ENCODE measurements at places on chromosomes 7 and 10.

DNA sequence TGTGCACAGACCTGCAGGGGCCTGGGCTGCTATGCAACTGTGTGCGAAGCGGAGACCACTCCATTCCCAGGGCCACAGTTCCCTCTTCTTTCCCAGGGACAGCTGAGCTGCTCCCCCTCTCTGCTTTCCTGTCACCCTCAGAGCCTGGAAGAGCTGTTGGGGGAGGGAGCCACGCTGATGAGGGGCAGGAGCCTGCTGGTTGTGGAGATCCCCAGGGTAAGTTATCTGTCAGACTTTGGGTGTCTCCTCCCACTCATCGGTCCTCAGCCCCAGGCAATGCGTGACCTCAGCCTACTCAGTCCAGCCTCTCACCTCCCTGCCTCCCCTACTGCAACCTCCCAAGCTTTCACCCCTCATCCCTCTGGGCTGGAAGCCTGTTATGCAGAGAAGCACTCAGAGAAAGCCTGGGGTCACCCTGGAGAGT is 53.5 kb downstream of the ZNF467 start:
- no peak for DNase-seq

DNA sequence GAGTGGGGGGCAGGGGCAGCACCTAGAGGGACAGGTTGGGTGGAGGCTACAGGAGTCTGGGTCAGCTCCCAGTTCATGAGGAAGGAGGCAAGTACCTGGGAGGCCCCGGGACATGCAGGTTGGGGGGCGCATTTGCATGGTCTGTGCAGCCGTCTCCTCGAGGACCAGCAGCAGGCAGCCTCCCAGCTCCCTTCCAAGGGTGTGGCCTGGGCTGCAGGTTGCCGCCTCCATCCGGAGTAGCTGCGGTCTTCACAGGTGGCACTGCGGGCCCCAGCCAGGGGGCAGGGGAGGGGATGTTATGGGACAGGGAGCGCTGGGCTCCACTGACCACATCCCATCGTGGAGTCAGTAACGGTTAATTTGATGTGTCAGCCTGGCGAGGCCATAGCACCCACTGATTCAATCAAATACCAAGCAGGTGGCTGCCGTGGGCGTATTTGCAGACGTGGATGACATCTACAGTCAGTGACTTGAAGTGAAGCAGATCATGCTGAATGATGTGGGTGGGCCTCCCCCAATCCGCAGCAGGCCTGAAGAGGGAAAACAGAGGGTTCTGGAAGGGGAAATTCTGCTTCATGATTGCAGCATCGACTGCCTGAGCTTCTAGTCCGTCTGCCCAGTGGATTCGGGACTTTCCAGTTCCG is 81.6 kb downstream of the PRKAG2 start:
- DNase-seq, result no peak

DNA sequence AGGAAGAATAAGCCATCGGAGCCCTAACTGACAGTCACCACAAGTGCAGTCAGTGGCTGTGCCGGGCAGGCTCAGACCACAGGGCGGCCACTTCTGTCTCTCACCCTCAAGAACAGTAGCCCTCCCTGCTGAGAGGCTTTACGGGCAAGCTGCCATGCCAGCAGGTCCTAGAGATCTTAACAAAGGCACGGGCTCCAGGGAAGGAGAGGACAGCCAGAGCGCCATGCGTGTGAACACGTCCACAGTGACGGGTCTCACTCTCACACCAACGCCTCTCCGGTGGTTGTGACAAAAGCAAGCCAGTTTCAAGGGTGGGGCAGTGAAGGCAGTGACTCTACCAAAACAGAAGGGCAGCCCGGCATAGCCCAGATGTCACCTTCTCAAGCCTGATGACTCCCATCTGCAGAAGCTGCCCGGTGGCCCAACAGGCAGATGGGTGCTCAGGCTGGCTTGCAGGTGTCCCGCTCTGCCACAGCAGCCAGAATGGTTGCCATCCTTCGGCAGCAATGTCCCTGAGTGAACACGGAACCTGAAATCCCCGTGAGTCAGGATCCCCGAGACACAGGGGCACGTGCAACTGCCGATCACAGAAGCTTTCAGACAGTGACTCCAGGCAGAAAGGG is 102.0 kb downstream of the FAM53B start:
- DNase-seq, result no peak

- DNase-seq, result no peak
Measured at GRCh38 chr7:29065181-29065857, 81.0 kb downstream of the CPVL start.

GRCh38 chr10:110360857-110361474 is 56.2 kb upstream of the SMNDC1 start:
- no peak for DNase-seq

DNA sequence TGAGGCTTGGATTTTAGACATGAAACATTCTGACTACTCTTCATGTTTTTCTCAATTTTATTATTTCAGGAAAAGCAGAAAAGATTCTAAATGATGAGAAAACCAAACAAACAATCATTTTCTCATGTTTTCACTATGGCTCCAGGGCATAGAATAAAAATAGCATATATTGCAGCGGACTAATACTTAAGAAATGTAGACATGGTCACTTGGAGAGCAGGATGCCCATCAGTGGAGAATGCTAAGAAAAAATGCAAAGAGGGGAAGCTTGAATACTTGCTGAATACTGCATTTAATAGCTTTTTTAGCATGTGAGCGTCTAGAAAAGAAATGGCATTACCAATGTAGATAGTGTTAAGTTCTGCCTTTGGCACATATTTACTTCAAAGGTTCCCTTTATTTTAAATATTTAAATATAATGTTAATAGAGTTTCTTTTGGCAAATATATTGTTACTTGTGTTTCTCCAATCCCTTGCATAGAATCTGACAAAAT is 107.9 kb downstream of the PPP1R17 start:
- no peak for DNase-seq

DNA sequence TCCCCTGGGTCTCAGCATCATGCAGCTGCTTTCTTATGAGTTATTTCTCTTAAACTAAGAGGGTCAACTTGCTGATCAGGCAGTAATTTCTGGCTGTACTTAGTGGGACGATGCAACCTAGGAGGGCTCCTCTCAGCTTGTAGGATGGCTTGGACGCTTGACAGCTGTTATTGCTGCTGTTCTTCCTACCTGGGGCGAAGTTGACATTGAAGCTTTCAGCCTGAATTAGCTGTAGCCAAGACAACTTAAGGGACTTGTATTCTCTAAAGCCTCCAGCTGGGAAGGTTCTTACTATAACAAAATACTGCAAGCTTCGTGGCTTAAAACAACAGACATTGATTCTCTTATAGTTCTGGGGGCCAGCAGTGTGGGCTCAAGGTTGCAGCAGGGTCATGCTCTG is 224.9 kb downstream of the ACTR3B start:
- no peak for DNase-seq

DNA sequence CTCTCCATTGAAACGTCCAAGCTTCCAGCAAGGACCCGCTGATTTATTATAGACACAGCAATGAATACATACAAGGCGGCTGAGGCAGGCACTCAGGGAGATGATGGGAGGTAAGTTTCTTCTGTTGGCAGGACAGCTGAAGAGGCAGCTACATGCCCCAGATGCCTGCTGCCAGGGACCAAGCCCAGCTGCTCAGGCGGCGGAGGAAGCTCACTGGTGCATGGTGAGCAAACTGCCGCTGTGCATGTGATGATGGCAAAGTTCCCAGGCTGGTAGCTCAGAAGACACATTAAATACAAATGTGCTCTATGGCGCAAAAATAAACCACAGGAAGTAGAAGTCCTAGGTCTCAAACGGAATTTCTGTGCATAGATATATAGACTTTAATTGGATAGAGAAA is 2.3 kb downstream of the DNTT start:
- DNase-seq, result no peak

DNA sequence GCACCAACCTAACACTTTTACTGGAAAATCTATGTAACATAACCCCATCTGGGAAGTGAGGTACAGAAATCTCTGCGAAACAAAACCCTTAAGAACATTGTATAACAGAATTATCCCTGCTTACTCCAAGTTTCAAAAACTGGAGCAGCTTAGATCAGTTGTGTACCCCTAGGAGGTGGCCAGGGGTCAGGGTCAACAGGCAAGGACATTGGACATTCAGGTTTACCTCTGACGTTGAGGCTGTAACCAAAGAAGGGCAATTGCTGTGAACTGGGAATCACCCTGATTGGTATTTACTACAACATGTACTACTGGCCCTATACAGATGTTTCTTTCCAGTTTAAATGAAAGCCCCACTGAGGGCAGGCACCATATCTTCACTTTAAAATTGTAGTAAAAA is 13.1 kb downstream of the SFXN3 start:
- DNase-seq, result no peak

DNA sequence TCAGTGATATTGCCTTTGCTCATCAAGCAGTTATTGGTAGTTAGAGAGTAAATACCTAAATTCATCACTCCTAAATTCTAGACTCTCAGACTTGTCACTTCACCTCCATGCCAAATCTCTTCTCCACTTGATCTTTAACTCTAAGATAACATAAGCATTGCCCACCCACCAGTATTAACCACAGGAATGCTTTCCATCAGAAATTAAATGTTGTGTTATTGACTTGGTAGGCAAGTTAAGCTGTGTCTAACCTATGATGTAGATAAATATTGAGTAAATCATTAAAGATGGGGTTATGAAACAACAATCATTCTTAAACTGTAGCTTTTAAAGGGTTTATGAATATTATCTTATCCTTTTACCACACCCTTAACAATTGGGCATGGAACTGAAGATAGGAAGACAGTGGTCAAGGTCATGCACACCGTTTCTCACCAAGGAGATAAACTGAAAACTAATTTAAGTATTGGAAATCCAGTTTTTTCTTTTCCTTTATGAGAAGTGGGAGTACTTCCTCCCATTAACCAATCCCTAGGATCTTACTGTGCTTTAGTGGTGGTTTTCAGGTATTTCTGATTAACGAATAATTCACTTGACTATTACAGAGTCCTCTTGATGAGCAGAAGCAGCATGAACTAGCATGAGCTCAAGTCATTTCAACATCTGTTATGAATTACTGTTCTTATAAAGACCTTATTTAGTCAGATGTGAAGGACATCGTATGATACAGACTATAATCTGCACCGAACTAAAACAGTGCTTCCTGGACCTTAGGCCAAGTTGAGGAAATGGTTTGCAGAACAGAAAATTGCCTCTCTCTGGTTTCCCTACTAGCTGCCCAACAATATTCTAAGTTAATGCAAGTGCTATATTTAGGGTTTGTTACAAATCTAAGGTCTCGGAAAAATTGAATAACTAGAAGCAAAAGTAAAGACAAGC is 142.0 kb downstream of the LCOR start:
- DNase-seq, result no peak

- DNase-seq, result no peak
Measured at GRCh38 chr7:137825489-137825888, 21.3 kb downstream of the DGKI start.

- no peak for DNase-seq
Measured at GRCh38 chr7:131574741-131575140, 18.3 kb upstream of the PODXL start.

DNA sequence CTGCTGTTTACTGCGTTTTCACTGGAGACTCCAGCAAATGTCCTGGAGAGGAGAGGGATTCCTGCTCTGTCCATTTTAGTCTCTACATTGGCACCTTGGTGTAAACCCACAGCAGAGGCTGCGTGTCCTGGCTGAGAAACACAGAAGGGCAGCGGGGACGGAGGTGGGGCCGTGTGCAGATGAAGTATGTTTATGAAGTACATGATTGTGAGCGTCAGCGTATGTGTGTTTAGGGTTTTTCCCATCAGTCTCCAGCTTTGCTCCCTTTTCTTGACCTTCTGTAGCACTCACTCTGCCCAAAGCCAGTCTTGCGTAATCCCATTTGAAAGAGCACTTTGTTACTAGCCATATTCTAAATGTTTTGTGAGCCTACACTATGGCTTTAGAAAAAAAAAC is 750.7 kb upstream of the SORCS1 start:
- DNase-seq, result no peak

DNA sequence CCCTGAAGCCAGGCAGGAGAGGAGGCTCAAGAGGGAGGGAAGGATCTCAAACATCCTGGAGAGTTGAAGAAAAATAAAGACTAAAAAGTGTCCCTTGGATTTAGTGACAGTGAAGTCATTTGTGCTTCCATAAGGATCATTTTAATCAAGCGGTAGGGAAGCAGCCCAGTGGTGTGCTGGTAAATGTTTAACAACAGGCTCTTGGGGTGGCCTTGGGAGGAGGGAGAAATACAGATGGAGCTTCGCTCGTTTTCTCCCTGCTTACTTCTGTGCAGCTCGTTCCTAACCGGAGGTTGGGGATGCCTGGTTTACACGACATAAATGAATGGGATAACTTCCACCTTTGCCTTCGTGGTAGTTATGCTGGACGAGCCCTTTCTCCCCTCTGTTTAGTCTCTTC is 140.0 kb downstream of the CAMK1D start:
- no peak for DNase-seq

- no peak for DNase-seq
Measured at GRCh38 chr10:104762793-104763192, 121.7 kb downstream of the SORCS3 start.

DNA sequence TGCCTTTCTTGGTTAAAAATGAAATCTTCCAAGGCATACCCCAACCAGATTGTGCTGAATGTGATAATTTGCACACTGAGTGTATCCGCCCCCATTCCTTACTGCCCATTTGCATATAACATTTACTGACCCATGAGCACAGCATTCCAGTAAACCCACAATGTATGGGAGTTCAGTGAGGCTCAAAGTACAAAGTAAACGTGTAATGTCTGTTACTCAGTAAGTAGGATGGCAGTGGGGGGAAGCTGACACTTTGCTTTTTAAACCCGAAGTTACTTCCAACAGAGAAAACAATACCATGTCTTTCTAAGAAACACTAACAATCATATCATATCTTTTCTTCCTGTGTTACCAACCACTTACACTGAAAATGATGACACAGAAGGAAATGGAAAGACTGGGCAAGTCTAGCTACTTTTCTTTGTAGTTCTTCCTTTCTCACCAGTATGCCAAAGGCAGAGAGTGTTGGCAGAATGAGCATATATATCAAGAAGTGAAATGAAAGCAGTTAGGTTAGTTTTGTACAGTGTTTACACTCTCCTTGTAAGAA is 27.1 kb upstream of the SOSTDC1 start:
- DNase-seq, result no peak
